DMS 273 treated with DMSO at 0.1 percent for 48 hours (cell line): ENCODE measurements at places on chromosomes 2 and 18.

DNA sequence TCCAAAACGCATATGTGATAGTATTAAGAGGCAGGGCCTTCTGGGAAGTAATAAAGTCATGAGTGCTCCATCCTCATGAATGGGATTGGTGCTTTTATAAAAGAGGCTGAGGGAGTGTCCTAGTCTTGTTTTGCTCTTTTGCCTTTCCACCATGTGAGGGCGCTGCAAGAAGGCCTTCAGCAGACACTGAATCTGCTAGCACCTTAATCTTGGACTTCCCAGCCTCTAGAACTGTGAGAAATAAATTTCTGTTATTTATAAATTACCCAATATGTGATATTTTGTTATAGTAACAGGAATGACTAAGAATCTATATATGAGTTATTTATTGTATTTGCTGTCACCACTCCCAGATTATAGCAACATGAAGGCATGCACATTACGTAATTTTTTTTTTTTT is 63.5 kb downstream of the PLA2R1 start:
- no peak for DNase-seq

- DNase-seq: no peak
These were observed 623.1 kb downstream of the TSN start for GRCh38 chr2:122378521-122378920.

- DNase-seq: no peak
These were observed 96.0 kb downstream of the MTCL1 start for GRCh38 chr18:8801263-8801901.

GRCh38 chr2:168518555-168519066 is 62.5 kb downstream of the CERS6 start:
- DNase-seq: peak; percentile 82

GRCh38 chr18:7872569-7872968 is 305.5 kb downstream of the PTPRM start:
- DNase-seq: no peak

DNA sequence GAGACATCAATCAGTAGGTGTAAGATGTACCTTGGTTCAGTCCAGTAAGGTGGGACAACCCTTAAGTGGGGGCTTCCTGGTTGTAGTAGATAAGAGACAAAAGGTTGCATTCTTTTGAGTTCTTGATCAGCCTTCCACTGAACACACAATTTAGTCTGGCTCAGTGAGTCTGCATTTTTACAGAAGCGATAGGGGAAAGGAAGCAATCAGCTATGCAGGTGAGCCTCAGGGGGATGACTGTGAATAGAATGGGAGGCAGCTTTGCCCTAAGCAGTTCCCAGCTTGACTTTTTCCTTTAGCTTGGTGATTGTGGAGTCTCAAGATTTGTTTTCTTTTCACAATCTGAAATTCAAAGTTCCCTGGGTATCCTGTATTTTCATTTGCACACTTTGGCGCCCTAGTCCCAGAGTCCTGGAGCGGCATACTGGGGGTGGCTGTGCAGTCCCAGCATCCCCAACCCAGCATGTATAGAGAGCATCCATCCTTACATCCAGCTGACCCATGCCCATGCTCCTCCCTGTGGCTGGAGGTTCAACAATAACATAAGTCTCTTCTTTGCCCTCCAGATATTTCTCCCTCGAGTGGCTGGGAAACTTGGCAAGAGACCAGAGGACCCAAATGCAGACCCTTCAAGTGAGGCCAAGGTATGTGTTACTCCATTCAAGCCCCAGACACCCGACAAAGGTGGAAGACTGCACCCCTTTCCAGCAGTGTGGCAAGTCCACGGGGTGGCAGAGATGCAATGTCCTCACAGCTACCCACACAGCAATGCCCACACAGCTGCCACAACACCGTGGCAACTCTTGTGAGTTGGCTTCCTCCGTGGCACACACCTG is 20.1 kb upstream of the PRLH start:
- no peak for DNase-seq

DNA sequence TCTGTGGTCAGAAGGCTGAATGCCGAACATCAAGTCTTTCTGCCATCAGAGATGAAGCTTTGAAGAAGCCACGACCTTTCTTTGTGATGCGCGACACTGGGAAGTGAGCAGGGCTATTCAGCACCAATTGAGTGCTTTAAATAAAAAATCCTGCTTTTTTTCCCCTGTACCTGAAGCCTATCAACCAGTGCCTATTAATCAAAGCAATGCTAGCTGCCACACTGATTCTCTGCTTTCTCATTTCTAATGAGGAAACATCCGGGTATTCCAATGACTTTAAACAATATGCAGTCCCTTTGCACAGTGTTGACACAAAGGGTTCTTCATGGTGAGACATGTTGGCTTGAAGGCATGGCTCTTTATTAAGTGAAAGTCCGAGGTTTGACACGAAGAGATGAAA is 88.0 kb downstream of the GALR1 start:
- DNase-seq: no peak

GRCh38 chr2:219856602-219857001 is 229.2 kb downstream of the SLC4A3 start:
- DNase-seq: no peak

DNA sequence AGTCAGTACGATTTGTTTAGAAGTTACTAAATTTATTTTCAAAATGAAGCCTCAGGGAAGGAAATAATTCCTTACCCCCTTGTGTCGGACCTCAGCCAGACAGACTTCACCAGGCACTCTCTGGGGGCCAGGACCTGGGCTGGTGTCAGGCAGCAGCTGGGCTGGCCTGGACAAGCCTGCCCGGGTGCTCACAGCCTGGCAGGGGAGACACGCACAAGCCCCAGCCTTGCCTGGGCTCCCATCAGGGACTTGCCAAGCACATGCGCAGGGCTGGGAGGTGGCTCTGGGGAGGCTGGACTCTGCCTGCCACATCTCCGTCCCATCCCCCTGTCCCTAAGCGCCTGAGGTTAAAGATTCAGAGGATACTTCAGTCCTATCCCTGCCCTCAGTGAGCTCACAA is 56.8 kb upstream of the HS6ST1 start:
- no peak for DNase-seq
